Calu3 (cell line): ENCODE measurements at places on chromosomes 1 and 21. TPM values are rescaled to one million over a fixed set of nuclear protein-coding genes. Genes with fewer than 3 reads are reported as not detected.
A peak's percentile ranks its signal among the peaks of the same experiment; 100 is the strongest.

DNA sequence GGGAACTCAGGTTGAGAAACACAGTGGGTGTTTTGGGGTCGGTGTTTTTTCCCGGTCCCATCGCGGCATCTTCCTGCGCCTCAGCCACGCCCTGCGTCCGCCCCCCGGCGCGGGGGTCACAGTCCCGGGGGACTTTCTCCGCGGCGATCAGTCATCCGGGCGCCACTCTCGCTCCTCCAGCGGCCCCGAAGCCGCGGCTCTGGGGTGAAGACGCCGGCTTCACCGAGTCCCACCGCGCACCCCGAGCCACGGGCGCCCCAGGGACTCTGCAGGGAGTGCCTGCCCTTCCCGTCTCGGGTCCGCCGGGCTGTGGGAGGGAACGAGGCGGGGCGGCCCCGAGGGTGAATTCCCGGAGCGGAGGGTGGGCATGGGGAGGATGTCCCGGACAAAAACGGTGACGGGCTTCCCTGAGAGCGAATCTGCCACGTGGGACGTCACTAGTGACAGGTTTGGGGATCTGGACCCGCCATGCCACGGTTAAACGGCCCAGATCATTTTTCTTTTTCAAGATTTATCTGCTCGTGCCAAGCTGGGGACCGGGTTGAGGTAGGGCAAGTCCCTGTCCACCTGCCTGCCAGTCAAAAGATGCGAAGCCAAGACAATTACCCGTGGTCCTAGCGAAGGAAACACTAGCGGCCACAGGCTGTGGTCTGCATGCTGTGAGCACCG is 717 bp upstream of the BATF3 start:
- peak; percentile 12 for DNase-seq

DNA sequence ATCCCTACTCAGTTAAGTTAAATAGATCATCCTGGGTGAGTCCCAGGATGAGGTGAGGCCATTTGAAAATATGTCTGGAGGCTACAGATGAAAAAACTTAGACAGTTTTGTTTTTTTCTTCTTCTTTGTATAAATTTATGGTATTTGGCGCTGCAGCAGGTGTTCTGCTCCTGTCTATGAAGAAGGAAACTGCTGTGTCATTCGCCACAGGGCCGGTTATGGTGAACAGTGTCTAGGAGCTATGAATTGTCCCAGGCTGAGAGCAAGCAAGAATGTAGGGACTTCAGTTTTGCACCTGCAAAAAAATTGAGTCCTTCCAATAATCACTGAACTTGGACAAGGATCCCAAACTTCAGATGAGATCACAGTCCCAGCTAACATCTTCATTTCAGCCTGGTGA is 674.3 kb upstream of the RGS18 start:
- DNase-seq = no peak

DNA sequence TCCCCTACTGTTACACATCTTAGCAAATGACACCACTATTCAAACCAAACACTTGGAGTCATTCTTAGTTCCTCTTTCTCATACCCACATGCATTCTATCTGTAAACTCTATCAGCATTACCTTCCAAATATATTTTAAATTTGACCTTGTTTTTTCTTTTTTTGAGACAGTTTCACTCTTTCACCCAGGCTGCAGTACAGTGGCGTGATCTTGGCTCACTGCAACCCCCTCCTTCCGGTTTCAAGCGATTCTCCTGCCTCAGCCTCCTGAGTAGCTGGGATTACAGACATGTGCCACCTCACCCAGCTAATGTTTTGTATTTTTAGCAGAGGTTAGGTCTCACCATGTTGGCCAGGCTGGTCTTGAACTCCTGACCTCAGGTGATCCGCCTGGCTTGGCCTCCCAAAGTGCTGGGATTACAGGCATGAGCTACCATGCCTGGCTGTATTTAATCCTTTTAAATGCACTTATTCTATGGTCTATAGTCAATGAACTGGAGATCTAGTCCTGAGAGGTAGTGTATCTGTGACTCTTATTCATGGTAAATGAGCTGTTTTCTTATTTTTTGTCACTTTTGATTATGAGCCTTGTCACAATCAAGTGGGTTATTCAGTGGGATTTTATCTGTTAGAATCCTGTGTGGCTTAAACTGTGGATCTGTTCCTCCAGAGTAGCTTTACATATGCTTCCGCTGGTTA is 73.1 kb downstream of the GATAD2B start:
- DNase-seq = no peak

DNA sequence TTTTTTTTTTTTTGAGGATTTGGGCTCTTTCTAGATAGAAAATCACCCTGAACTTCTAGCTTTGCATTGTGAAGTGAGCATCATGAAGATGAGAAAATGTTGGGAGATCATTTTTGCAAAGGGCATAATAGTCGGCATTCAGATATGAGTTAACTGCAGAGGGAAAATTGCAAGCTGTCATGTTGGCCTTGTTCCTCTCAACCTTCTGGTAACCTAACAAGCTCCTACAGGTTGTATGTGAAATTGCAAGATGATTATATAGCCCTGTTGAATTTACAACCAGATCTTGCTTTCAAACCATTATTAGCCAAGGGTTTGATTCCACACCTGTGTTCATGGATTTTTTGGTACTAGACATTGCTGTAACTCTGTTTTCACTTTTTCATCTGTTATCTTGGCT is 2.2 kb downstream of the ELOA start:
- no peak for DNase-seq

DNA sequence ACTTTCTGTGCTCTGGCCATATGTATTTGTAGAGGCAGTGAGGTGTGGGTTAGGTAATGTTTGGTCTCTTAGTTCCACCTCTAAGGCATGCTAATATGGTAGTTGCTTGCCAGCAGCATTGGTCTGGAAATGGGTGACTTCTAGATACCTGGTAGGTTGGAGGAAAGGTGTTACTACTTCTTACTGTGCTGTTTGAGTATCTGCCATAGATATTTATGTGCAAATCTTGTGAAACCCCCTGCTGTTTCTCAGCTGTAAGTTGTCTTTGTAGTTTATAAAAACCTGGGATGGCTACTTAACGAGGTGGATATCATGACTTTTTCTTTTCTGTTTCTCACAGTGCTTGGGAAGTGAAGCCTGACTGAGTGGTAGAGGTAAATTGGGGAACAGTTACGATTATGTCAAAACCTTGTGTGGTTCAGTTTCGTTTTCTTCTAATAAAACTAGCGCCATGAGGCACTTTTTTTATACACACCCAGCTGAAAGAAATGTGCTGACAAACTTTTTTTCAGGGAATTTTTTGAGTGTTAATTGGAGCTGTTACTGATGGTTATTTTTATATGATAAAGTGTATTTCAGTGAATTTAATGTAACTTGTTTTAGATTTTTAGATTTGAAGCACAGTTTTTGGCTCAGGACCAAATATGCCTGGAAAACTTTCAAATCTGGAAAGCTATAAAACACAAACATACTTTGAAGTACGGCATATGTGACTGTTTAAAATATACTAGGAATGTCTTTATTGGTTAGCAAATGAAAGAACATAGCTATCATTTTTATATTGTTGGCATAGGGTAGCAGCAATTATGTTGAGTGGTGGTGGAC is 42.1 kb downstream of the CAMSAP2 start:
- no peak for DNase-seq

DNA sequence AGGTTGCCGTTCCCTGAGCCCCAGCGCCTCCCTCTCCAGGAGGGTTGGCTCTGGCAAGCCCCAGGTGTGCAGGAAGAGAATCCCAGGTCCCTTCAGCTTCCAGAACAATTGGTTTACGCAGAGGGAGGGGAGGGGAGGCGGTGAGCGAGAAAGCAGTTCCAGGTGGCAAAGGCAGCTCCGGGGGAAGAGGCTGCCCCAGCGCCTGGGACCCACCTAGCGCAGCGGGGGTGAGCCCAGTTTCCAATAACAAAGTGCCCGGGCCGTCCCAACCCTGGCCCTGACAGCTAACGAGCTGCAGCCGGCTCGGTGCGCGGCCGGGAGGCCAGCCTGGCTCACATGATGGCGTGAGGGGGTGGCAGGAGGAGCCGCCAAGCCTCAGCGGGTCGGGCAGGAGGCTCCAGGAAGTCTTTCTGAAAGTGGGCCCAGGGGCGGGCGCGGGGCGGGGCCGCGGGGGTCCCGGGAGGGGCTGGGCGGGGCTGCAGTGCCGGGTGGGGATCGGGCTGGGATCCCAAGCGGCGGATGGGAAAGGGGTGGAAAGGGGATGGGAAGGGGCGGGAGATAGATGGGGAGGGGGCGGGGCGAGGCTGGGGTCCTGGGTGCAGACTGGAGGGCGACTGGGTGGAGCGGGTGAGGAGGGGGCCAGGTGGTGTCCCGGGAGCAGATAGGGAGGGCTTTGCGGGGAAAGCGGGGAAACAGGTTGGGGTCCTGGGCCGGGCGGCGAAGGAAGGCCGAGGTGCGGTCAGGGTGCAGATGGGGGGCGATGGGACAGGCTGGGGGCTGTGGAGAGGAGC is 22.8 kb downstream of the DHRS3 start:
- peak; percentile 76 for DNase-seq

- no peak for DNase-seq
Measured at GRCh38 chr1:92883297-92883696, 51.5 kb downstream of the RPL5 start.

DNA sequence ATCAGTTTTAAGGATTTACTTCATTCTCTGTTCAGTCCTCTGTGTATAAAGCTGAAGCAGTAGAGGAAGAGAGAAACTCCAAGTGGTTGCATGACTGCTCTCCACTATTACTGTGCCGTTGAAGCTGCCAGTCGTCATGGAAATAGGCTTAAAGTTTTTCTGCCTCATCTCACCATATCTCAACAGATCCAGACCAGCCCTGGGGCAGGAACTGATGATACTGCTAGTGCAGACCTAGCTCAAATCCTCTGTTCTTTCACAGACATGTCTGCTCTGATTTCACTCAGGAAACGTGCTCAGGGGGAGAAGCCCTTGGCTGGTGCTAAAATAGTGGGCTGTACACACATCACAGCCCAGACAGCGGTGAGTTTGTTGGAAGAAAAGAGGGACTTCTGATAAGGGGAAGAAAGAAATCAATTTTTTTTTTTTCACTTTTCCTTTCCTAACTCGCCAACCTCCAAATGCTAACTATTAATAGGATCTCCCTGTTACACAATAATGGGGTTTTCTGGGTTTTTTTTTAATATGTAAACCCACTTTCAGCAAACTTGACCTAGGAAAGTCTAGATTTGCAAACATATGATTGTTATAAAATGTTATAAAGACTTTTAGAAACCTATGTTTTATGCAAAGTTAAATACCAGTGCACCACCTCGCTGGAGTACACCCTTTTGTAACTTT is 22.2 kb upstream of the STRIP1 start:
- no peak for DNase-seq

DNA sequence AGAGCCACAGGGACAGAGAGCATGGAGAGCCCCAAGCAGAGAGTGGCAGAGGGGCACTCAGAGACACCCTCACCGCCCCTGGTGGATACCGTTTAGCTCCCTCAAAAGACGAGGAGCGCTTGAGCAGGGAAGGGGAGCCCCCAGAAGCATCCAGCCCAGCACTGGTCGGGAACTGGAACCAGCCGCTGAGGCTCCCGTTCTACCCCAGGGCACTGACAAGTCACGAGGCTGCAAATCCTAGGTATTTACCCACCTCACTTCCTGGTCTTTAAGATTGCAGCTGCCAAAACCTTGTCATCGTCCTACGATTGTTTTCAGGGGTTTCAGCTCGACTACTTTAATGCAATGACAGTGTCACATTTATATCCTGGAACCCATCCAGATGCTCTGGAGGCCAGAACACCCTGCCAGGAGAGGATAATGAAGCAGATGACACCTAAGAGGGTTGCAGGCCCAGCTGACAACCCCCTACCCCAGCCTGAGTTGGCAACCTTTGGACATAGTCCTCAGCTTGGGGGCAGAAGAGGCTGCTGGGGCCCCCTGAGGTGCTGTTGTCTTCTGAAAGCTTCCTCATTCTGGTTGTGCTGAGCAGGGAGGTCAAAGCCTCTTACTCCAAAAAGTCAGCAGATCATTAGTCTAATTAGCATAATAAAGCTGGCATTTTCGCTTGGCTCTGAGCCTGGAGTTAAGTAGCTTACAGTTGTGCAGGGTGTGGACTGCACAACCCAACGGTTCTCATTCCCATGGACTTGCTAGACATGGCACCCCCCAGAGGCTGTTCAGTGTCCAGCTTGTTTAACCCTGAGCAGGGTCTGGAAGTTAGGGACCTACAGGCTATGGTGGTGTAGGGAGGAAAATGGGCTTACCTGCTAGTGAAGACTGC is 20.6 kb upstream of the BACE2 start:
- no peak for DNase-seq

DNA sequence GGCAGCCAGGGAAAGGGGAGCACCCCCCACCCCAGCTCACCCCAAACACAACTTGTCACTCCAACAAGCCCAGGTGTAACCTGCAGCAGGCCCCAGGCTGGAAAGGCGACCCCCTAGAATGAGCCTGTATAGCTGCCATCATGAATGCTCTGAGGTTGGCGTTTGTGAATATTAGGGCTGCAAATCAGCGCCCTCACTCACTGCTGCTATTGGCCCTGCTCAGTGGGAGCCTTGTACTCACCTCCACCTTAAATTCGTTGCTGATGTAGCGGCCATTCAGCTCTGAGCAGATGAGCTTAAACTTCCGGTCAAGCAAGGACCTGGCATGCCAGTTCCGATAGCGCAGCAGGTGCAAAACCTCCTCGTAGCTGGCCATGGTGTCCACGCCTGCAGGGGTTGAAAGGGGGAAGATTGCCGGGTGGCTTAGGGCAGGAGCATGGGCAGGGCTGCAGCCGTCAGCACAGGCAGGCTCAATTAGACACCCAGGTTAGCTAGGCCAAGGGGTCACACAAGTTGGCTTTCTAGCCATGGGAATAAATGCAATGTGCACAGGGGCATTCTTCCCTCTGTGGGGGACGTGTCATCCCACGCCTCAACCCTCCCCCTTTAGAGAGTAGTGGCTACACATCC is 81.7 kb downstream of the PIK3CD start:
- no peak for DNase-seq

DNA sequence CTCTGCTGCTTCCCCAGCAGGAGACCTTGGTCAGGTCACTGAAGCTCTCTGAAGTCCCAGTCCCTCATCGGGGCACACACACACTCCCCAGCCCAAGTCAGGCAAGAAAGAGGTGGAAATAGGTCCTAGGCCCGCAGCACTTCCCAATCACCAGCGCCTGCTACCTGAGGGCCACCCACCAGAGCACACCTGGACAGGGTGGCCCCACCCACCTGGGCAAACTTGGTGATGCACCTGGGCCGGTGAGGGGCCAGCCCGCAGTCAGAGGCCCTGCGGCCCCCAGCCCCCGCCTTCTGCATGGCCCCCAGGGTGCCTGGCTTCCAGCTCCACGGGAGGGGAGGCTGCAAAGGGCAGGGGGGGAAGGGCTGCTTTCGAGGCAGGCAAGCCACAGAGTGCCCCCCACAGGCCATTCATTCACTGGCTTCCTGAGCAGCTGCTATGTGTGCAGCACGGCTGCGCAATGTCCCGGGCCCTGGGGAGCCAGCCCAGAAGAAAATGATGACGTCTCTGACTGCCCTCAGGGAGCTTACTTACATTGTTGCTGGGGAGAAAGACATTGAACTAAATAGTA is 4.7 kb downstream of the SH2D5 start:
- no peak for DNase-seq

Gene COL24A1
- not detected in 2 replicates for total RNA-seq

Gene PTCH2
- total RNA-seq = 0.76 and 0.78 TPM in 2 replicates

Gene FHAD1
- total RNA-seq = 0.98 and 2.7 TPM in 2 replicates

Gene C1QB
- total RNA-seq = not detected in 2 replicates

Gene LCE2A
- total RNA-seq = not detected in 2 replicates

Gene S100A16
- 247 and 255 TPM in 2 replicates for total RNA-seq

Gene NBPF26
- 16.4 and 17.3 TPM in 2 replicates for total RNA-seq

Gene OR2T10
- not detected in 2 replicates for total RNA-seq

Gene LEFTY1
- 0.59 TPM in 1 of 2 replicates, not detected in the other for total RNA-seq

Gene OR2L13
- not detected in 2 replicates for total RNA-seq

Gene CD1E
- total RNA-seq = not detected in 2 replicates

Gene ARHGAP29
- 57.9 and 62.6 TPM in 2 replicates for total RNA-seq

Gene HSPB7
- not detected in 2 replicates for total RNA-seq
